Stimulated activated CD8-positive, alpha-beta memory T cell treated with anti-CD3 and anti-CD28 coated beads, Interleukin-4, amount 100 ng/mL, for 1 hour (primary cell): ENCODE measurements at places on chromosomes 2 and 18.

- DNase-seq, result no peak
These were observed 266.2 kb downstream of the TMX3 start for GRCh38 chr18:68448736-68449135.

GRCh38 chr18:46814399-46814798 lies 57.5 kb upstream of the ST8SIA5 start:
- DNase-seq, result no peak

DNA sequence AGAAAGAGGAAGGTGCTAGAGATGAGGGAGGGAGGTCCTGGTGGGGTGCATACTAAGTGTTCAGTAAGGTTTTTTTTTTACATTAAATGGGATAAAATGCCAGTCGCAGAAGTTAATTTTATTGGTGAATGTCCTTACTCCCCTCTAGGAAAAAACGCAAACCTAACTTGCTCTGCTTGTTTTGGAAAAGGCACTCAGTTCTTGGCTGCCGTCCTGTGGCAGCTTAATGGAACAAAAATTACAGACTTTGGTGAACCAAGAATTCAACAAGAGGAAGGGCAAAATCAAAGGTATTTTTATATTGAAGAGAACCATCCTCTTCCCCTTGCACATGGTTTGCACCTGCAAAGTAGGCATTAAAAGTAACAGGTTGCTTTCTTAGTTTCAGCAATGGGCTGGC lies 12.7 kb upstream of the IL18R1 start:
- DNase-seq, result no peak

DNA sequence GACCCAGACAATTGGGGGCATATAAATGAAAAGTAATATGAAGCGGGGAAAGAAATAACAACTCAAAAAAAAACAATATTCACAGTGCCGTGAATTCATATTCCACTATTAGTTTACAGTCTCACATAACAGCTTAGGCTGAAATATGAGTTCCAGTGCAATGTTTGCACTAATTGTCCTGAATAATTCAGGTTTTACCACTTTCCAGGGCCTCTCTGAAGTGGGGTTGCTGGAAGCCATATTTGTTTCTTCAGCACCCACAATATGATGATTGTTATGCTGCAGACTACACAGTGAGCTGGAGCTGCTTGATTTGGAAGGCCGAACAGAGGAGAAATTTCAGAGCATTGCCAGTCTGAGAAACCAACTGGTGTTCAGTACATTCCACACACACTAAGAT lies 894.5 kb upstream of the ACVR2A start:
- DNase-seq, result no peak

DNA sequence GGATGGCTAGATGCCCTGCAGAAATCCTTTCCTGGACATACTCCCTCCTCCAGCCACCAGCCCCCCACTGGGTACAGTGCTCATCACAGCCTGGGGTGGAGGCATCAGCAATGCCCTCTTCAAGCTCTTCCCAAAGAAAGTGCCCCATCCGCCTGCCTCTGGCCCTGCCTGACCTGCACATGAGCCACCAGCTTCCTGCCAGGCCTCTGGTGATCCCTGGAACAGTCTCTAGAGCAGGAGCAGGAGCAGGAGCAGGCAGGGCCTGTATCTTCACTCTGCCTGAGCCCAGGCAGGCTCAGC lies 54.1 kb upstream of the CAB39 start:
- no peak for DNase-seq

- no peak for DNase-seq
These were observed 339 bp downstream of the ACAA2 start for GRCh38 chr18:49813069-49813318.

- DNase-seq, result no peak
These were observed 118.0 kb upstream of the MSTN start for GRCh38 chr2:190180313-190181122.

- no peak for DNase-seq
These were observed 114.2 kb downstream of the SPIRE1 start for GRCh38 chr18:12543697-12544096.

- DNase-seq, result no peak
These were observed 55.3 kb downstream of the VWA3B start for GRCh38 chr2:98142106-98142791.

DNA sequence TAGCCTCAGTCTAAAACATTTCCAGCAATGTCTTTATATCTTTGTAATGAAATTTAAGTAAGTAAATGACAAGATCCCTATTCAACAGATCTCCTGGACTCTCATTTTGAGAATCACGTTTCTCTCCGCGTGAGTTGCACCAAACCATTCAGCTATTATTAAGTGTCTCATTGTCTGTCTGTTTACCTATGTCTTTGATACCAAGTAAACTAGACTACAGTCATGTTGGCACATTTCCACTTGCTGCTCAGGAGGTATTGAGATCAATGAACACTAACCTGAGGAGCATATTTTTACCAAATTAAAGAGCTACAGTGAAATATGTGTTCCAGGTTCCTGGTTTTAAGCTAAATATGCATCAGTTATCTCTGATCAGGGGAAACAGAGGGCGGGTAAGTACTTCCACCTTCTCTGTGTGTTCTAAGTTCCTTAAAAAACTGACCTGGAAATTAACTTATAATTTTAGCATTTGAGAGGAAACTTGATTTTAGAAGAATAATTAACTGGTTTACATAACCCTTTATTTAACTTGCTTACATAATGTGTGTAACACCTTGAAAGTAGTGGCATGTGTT lies 125.8 kb downstream of the OSBPL6 start:
- DNase-seq, result no peak

GRCh38 chr2:191895743-191896142 lies 48.9 kb upstream of the CAVIN2 start:
- DNase-seq, result no peak

GRCh38 chr18:79507076-79507545 lies 111.4 kb downstream of the NFATC1 start:
- no peak for DNase-seq
